ENCODE measurements at places on chromosomes 2 and 18. TPM values are rescaled to one million over a fixed set of nuclear protein-coding genes. Genes with fewer than 3 reads are reported as not detected.

GRCh38 chr2:133841900-133842299 lies 273.6 kb upstream of the NCKAP5 start:
- DNase-seq: no peak

The FEV gene
- not detected for total RNA-seq

- DNase-seq: no peak
Measured at GRCh38 chr2:234802071-234802844, 149.6 kb upstream of the SH3BP4 start.

The MITD1 gene
- total RNA-seq: 18.6 TPM

DNA sequence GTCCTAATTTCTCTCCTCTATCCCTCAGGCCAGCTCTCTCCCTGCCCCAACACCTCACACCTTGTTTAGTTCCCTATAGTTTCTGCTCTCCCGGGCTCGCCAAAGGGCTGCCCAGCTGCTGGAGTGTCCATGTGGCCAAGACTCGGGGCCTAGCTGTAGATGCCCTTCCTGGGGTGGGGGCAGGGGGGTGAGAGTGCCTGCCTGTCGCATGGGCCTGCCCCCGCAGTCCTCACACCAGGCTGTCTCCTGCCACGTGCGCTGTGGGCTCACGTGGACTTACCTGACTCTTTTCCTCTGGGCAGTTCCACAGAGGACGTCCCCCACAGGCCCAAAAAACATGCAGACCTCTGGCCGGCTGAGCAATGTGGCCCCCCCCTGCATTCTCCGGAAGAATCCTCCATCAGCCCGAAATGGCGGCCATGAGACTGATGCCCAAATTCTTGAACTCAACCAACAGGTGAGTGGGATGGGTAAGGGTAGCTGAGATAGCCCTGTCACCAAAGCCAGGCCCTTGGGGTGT lies 7.4 kb upstream of the TMEM214 start:
- DNase-seq: no peak

GRCh38 chr18:49342690-49343089 lies 117.8 kb downstream of the DYM start:
- DNase-seq: no peak

- no peak for DNase-seq
Measured at GRCh38 chr2:31372097-31372496, 42.4 kb downstream of the XDH start.

The LDLRAD4 gene
- total RNA-seq: 0.29 TPM

The STARD6 gene
- not detected for total RNA-seq

- no peak for DNase-seq
Measured at GRCh38 chr18:79987566-79987965, 797 bp downstream of the TXNL4A start.

GRCh38 chr2:145752091-145752806 lies 1232.3 kb upstream of the ZEB2 start:
- no peak for DNase-seq

- no peak for DNase-seq
Measured at GRCh38 chr2:27080140-27080469, 1.7 kb downstream of the EMILIN1 start.

The CCDC138 gene
- 12.0 TPM for total RNA-seq

- no peak for DNase-seq
Measured at GRCh38 chr2:85695691-85696668, 1.8 kb downstream of the GNLY start.

DNA sequence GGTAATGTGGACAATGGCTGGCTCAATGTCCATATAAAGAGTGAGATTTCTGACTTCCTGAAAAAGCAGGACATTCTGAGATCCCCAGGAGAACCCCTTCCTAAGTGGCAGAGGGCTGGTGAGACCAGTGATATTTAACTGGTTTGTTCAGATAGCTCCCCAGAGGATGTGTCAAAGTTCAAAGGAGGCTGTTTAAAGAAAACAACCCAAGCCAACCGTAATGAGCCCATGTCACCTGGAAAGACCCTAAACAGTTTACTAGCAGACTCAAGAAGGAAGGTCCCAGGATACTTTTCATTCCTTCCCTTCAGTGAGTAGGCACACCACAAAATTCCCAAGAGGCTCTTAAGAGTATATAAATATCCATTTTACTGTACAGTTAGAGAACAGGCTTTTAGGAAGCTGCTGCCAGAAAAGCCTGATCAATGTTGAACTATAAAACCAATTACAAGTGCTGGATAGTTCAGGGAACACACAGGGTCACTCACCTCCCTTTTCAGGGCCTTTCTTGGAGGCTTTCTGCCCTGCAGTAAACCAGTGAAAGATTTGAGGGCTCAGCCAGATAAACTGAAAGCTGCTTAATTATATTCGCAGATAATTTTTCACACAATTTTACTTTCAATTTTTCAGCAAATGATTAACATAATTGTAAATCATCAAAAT lies 293.5 kb downstream of the ASXL3 start:
- DNase-seq: no peak

- no peak for DNase-seq
Measured at GRCh38 chr2:207724113-207724512, 12.7 kb downstream of the CCNYL1 start.

The PKP4 gene
- total RNA-seq: 25.0 TPM

DNA sequence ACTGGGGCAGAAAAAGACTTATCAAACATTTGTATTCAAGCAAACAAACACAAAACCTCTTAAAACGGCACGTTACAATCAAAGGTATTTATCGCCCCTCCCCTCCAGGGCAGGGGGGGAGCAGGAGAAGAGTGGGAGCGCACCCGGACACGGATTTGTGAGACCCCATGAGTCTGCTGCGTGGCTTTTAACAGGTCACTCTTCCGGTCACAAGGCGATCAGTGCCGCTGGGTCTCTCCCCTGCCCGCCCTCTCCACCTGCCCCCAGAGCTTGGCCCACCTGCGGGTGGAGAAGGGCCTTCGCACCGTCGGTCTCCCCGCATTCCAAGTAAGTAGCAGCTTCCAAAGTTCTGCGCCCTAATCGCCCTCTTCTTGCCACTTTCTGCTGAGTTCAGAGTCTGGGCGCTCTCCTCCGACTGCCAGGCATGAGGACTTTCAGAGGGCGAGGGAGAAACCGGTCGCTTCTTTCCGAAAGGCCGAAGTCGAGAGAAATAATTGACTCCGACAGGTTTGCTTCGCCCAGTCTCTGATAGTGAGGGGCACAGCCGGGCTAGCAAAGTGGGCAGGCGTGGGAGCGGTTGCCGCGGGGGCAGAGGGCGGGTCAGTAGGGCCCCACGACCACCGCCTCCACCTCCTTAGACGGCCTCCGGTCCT lies 800 bp downstream of the RPRM start:
- DNase-seq: peak; percentile 22

DNA sequence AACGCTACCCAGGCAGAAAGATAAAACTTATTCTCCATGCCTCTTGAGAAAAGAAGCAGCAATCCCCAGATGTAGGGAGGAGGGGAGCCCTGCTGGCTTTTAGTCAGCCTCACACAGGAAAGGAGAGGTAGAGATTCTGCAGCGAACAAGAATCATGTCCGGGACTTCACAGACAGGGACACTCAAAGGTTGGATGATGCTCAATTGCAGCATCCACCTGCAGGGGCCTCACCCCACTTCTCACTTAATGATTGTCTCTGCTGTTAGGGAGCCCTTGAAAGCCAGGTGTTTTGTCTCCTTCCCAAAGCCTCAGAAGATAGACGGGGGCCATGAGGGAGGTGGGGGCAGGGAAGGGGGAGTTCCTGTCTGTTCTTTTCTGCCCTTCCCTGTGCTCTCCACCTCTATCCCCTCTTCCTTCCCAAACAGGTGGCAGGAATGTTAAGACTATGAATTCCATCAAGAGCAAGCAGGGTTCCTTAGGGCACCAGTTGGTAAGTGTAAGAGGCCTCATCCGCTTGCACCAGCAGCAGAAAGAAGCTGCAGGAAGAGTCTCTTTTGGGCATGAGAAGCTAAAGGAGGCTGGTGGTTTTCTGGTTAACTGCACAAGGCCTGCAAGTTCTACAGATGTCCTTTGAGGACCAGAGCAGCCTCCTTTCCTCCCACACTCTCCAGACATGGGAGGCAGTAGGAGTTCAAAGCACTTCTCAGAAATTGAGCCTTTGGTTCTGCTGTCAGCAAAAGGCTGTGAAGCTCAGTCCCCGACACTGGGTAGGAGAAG lies 154.7 kb upstream of the TNP1 start:
- DNase-seq: no peak

- no peak for DNase-seq
Measured at GRCh38 chr18:60130284-60130683, 230.5 kb downstream of the PMAIP1 start.

DNA sequence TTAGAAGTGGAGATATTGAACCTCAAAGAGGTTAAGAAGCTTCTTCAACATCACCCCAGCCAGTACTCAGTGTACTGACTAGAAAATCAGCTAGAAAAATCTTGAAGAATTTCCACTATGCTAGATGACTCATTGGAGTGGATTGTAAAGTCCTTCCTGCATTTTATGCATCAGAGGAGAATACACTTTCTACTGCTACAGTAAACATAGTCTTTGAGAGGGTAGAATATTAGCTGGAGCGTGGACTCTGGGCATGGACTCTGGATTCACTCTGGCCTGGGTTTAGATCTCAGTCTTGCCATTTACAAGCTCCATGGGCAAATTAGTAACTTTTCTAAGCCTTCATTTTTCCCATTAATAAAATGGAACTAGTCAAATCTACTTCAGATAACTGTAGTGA lies 215.9 kb downstream of the IRS1 start:
- no peak for DNase-seq

- DNase-seq: no peak
Measured at GRCh38 chr2:100142393-100142792, at the start of gene AFF3. TSS of gene AFF3 (minus strand) at chr2:100142590. CDS start at chr2:100104454, 38,136 bp downstream.

GRCh38 chr2:233996461-233996860 lies 54.0 kb upstream of the SPP2 start:
- no peak for DNase-seq

- DNase-seq: no peak
Measured at GRCh38 chr18:2213905-2214304, 357.4 kb downstream of the METTL4 start.

- DNase-seq: no peak
Measured at GRCh38 chr2:177313162-177313781, 48.7 kb upstream of the NFE2L2 start.

GRCh38 chr2:148812306-148812705 lies 62.7 kb upstream of the KIF5C start:
- DNase-seq: no peak

- DNase-seq: no peak
Measured at GRCh38 chr2:96324721-96325040, 436 bp upstream of the ITPRIPL1 start.

The POTEJ gene
- not detected for total RNA-seq

DNA sequence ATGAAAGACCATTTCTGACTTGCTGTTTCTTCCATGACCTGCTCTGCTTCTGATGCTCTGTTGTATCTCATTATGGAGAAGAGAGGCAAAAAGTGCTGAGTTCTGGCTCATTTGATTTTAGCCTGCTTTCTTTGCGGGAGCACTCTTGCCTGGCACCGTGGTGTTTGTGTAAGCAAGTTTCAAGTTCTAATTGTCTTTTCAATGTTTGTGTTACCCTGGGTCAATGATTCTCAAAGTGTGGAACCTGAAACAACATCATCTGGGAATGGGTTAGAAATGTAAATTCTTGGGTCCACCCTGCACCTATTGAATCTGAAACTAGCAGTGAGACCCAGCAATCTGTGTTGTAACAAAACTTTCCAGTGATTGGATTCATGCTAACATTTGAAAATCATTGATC lies 85.5 kb upstream of the STON1 start:
- no peak for DNase-seq

The MYCN gene
- total RNA-seq: 43.8 TPM

The NYAP2 gene
- 0.32 TPM for total RNA-seq

DNA sequence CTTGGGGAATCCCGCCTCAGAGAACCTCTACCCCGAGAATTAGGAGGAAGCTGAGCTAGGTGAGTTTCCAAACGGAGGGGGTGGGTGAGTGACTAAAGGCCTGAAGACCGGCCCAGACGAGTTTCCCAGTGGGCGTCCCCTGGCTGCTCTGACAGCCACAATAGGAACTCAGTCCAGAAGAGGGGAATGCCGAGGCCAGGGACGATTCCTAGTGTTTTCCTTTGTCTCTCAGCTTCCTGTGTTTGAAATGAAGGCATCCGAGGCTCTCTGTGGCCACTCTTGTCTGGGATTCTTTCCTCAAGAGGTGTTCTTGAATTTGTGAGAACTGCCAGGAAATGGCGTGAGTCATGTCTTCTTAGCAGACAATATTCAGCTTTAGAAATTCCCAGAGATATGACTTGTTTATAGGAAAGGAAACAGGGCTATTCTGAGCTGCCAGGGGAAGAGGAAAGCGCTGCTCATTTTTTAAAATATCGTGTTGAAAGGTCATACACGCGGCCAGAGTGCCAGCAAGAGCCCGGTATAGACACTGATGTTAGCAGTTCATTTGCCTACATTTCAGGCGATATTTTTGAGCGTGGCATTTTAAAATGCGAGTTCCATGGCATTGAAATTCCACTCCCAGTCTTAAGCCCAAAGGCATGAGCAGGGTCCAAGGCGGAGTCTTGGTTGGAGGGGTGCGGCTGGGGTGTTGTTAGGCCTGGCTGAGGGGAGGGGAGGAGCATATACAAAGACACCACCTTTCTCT lies 169.1 kb upstream of the KLF7 start:
- DNase-seq: peak; percentile 22

The COL6A3 gene
- total RNA-seq: 0.07 TPM

- no peak for DNase-seq
Measured at GRCh38 chr2:31328026-31328425, 86.5 kb downstream of the XDH start.

DNA sequence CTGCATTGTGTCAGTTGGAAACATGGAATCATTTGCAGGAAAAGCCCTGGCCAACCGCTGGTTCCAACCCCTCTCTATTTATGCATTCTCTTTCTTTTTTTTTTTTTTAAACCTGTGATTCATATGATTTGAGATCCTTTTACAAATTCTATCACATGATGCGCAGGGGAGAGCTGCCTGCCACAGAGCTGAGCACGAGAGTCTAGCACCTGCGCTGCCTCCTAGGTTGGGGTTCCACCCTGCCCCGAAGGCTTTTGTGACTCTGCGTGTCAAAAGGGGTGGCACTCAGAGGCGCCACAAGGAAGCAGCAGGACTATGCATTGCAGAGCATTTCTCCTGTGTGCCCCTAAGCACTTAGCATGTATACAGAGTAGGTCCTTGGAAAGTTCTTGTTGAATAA lies 17.3 kb upstream of the ESPNL start:
- DNase-seq: no peak

DNA sequence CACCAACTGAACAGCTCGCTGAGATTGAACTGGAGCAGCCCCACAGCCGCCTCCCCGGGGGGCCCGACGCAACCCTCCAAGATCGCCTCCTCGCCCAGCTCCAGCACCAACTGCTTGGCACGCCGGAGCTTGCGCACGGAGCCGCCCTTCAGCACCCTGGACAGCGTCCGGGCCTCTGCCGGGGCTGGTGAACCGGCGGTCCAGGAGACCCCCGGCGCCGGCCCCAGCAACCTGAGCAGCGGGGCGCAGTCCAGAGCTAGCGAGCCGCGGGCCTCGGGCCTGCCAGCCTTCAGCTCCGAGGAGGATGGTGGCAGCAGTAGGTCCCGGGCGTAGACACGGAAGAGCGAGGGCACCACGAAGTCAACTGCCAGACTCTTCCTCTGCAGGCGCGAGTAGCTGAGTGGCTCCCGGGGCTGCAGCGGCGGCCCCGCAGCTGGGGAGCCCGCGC lies 1.2 kb downstream of the ALK start:
- peak; percentile 45 for DNase-seq

DNA sequence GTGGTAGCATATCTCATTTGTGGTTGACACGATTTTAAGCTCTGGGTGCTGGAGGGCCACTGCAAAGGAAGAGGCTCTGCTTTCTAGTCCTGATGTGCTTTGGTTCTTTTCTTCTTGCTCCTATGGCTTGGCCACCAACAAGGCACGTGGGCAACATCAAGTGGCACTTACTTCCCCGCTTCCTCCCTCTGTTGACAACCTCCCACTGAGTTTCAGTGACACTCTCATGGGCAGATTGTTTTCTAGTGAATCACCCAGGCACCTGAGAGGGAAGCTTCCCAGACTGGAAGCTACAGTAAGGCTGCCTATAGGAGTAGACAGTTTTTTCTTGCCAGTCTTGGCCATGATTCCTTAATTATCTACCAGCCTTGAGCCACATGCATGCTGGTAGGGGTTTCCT lies 89.0 kb downstream of the NBAS start:
- DNase-seq: no peak

Data from glutamatergic neuron (in vitro differentiated cells).